ENCODE measurements at places on chromosomes 11 and 22.

DNA sequence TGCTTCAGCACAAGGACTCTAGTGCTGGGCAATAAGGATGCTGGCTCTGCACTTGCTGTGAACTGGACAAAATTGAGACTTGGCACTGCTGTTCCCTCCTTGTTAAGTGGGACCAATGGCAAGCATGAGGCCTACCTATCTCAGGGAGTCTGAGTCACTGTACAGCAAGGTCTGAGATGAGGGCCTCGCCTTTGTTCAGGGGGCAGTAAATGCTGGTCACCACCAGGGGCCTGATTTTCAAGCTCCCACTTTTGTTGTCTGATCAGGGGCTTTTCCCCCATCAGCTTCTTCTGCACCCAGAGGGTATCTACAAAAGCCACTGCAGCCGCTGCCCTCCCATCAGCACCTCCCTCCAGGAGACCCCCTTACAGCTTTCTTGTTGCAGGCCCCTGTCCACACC, 22.8 kb downstream of the DHCR7 start:
- DNase-seq = no peak

GRCh38 chr22:22377335-22377734, 131.2 kb downstream of the ZNF280B start:
- DNase-seq = no peak

DNA sequence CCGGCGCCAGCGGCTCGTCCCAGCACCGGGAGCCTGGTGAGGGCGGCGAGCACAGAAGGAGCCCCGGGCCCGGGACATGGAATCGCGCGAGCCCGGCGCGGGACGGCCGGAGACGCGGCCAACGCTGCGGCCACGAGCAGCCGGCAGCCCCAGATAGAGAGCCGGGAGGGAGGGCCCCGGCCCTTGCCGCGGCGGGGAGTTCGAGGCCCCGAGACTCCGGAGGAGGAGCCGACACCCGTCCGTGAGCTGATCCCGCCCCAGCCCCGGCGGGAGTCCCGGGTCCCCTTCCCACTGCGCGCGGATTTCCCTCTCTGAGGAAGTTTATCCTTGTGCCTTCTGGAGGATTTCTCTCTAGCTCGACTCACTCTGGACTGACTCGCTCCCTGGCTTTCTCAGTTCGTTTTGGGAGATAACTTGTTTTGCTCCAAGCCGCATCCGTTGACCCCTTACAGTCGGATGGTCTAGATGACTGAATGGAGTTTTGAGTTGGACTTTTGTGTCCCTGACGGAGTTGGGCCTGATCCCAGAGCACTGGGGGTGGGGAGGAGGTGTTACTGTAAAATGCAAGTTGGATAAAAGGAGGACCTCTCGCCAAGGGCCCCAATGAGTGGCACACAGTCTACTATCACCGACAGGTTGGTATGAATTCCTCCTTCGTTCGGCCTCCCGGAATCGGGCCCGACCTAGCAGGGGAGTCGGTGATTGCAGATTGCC, 585 bp downstream of the ARHGEF12 start:
- no peak for DNase-seq

GRCh38 chr11:12353534-12353933, 23.8 kb upstream of the PARVA start:
- DNase-seq = no peak

GRCh38 chr11:103406357-103406756, 297.1 kb downstream of the DYNC2H1 start:
- no peak for DNase-seq

DNA sequence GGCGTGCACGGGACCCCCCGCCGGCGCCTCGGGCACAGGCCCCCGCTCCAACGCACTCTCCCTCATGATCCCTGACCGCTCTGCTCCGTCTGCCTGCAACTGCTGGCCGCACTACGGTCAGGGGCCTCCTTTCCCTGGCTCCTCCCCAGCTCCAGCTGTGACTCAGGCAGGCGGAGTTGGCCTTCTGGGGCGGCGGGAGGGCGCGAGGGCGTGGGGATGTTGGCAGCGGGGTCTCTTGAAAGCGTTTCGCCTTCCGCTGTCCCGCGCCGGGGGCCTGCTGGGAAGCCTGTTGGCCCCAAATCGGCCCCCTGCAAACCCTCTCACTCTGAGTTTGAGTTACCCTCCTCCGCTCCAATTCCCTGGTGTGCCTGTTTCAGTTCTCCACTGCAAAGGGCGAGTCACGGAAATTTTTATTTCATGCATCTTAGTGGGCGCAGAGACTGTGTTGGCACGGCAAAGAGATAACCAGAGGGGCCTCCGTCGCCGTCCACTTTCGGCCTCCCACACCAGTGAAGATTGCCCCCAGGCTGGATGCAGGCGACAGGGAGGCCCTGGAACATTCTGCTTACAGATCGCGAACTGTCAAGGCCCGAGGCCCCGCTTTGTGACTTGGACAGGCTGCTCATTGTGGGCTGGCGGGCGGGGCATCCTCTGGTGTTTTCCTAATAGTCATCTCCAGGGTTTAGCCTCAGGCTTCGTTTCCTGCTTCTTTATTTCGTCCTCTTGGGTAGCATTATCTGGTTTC, at the start of gene CAVIN3:
Gene CAVIN3, minus strand, starts transcription at position 91 of the 745 bp plus-strand sequence. Its CDS starts 25 bp downstream, at position 66.
- no peak for DNase-seq

DNA sequence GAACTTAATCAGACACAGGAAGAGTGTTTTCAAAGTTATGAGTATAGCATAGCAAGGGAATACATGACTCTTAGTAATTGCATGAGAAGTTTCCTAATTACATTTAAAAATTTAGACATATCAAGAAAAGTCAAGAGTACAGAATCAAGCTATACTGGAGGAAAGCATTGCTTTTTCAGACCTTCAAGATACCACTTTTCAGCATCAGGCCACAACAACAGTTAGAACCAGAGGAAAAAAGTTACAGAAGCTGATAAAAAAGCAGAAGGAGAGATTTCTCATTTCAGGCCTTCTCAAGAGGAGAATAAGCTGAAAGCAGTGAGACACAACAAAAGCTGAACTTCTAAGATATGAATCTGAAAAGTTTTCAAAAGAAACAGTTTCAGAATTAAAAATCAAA, 28.1 kb upstream of the QSER1 start:
- DNase-seq = no peak

DNA sequence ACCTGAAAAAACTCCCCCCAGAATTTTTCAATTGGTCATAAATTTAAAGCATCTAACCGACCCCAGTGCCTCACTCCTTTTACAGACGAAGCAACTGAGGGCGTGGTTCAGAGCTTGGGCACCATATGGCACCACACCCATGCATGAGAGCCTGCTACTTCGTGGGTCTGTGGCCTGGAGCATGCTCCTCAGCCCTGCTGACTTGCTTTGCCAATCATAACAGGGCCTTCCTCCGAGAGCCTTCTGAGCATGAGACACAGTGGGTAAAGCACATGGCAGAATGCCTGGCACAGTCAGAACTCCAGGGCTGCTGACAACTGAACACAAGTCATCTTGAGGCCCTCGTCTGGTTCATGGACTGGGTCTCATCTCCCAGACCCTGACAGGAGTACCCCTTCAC, 33.3 kb downstream of the HIRA start:
- no peak for DNase-seq

All from NCI-H187 treated with DMSO at 0.1 percent for 48 hours (cell line).